ENCODE measurements at places on chromosomes 7 and 10.

GRCh38 chr10:103991393-103992128 is 24.6 kb downstream of the SLK start:
- no peak overlapping the region for H3K27ac ChIP-seq
- H3K36me3 ChIP-seq: peaks cover 15% of the 10 kb centered on the region
- H3K4me1 ChIP-seq: peaks cover 33% of the 10 kb centered on the region
- no peaks in the 10 kb centered on the region for H3K27me3 ChIP-seq
- no peak overlapping the region for H3K4me3 ChIP-seq
- no peak for DNase-seq

DNA sequence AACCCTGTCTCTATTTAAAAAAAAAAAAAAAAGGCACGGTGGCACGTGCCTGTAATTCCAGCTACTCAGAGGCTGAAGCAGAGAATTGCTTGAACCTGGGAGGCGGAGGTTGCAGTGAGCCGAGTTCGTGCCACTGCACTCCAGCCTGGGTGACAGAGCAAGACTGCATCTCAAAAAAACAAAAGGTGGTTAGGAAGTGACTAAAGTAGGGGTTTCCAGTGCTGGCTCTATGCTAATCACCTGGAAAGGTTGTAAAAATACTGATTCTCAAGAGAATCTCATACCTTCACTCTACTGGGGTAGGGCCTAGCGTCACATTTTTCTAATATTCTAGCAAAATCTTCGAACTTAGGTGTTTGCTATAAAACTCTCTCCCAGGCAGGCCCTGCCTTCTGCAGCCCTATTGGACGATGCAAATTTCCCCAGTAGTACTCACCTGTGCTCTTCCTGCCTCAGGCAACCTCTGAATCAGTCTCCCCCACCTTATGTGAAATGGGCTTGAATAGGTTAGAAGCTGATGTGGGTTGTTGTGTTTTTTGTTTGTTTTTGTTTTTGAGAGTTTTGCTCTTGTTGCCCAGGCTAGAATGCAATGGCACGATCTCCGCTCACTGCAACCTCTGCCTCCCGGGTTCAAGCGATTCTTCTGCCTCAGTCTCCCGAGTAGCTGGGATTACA is 3.5 kb downstream of the ZP3 start:
- DNase-seq: no peak
- no peaks in the 10 kb centered on the region for H3K27me3 ChIP-seq
- no peak overlapping the region for H3K4me3 ChIP-seq
- H3K36me3 ChIP-seq: no peaks in the 10 kb centered on the region
- H3K4me1 ChIP-seq: peaks cover 2% of the 10 kb centered on the region

GRCh38 chr7:20698469-20698868 is 83.0 kb downstream of the ABCB5 start:
- H3K36me3 ChIP-seq: no peaks in the 10 kb centered on the region
- no peak for DNase-seq
- H3K27ac ChIP-seq: no peak overlapping the region
- no peak overlapping the region for H3K4me3 ChIP-seq
- no peaks in the 10 kb centered on the region for H3K27me3 ChIP-seq

DNA sequence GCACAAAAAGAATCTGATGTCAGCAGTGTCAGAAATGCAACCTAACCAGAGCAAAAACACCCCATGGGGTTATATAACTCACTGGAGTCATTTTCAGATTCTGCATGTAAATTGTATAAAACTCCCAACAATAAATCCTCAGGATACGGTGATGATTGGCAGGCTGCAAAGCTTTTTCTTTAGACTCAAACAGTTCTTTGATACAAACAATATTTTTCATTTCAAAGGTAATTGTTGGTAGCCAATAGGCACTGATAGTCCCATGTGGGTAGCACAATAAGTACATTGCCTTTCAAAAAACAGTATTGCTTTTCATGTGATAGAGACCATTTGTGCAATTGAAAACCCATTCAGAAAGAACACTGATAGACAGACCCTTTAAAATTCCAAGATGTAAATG is 98.0 kb downstream of the TMEM26 start:
- H3K27me3 ChIP-seq: peaks cover 1% of the 10 kb centered on the region
- no peak overlapping the region for H3K4me3 ChIP-seq
- H3K27ac ChIP-seq: no peak overlapping the region
- no peaks in the 10 kb centered on the region for H3K4me1 ChIP-seq
- DNase-seq: no peak
- H3K36me3 ChIP-seq: no peaks in the 10 kb centered on the region

GRCh38 chr10:118020365-118020764 is 26.4 kb downstream of the RAB11FIP2 start:
- H3K36me3 ChIP-seq: peaks cover 4% of the 10 kb centered on the region
- H3K27me3 ChIP-seq: no peaks in the 10 kb centered on the region
- DNase-seq: no peak
- H3K4me3 ChIP-seq: no peak overlapping the region
- no peaks in the 10 kb centered on the region for H3K4me1 ChIP-seq
- no peak overlapping the region for H3K27ac ChIP-seq

DNA sequence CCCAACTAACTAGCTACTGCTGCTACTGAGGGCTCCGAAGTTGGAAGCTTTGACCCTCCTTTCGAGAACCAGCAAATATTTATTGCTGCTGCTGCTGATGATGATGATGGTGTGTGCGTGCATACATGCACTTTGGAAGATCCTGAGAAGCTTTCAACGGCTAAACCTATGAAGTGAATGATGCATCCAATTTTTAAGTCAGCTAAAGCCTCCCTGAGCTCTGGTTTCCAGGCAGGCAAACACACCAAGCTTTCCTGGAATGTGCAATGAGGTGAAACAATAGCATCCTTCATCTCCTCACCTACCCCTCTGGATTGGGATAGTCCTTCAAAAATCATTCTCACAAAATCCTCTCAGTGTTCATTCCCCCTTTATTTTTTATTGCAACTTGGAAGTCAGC is 13.9 kb downstream of the MACC1 start:
- H3K36me3 ChIP-seq: peaks cover 1% of the 10 kb centered on the region
- no peaks in the 10 kb centered on the region for H3K27me3 ChIP-seq
- no peak overlapping the region for H3K27ac ChIP-seq
- no peak overlapping the region for H3K4me3 ChIP-seq
- H3K4me1 ChIP-seq: peaks cover 13% of the 10 kb centered on the region
- no peak for DNase-seq

DNA sequence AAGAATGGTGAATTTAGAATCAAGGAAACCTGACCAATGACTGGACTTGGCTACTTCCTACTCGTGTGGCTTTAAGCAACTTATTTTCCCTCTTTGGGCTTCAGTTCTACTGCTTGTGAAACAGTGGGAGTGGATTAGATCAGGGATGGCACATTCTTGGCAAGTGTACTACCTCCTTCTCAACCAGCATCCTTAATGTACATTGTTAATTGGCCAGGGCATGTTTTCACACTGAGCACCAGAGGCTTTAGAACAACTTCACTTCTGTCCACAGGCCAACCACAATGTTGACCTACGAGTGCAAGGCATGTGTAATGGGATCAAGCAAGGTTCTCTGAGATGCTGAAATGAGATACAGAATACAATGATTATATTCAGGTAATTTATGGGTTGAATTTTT is 315.3 kb downstream of the ADRA2A start:
- no peaks in the 10 kb centered on the region for H3K4me1 ChIP-seq
- no peak overlapping the region for H3K4me3 ChIP-seq
- no peak for DNase-seq
- H3K27me3 ChIP-seq: peaks cover 2% of the 10 kb centered on the region
- no peaks in the 10 kb centered on the region for H3K36me3 ChIP-seq

DNA sequence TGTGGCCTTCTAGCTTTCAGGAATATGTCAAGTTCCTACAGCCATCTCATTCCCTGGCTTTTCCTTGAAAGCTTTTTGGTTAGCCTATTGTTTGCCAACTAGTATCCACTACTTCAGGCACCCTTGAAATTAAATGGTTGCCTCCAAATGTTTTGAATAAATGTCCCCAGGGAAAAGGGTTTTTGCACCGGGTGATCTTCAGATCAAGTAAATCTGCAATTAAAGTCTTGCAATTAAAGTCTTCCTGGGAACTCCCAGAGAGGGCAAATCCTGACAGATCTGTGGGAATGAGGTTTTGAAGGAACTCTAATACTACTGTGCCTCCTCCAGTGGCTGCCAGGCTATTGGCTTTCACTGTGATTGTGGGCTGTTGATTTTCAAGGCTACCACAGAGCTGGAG is 17.7 kb upstream of the ZNRF2 start:
- no peak overlapping the region for H3K27ac ChIP-seq
- no peak for DNase-seq
- H3K4me3 ChIP-seq: no peak overlapping the region
- H3K27me3 ChIP-seq: peaks cover 3% of the 10 kb centered on the region
- no peaks in the 10 kb centered on the region for H3K36me3 ChIP-seq

DNA sequence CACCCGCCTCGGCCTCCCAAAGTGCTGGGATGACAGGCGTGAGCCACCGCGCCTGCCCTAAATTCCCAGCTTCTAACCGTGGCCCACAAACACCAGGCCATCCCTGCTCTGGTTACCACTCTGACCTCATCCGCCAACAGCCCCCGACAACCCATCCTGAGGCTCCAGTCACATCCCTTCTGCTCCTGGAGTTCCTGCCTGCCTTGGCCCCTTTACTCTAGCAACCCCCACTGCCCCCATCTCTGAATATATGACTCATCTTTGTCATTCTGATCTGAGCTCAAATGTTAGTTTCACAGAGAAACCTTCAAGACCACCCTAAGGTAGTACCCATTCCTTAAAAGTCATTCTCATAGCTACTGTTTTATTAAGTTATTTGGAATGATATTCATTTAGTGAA is 26.6 kb downstream of the RHEB start:
- H3K27ac ChIP-seq: peak overlapping the region; percentile 63
- no peaks in the 10 kb centered on the region for H3K27me3 ChIP-seq
- H3K4me3 ChIP-seq: no peak overlapping the region
- H3K36me3 ChIP-seq: peaks cover 25% of the 10 kb centered on the region

GRCh38 chr7:130996205-130996832 is 262.3 kb upstream of the KLF14 start:
- no peak for DNase-seq
- no peaks in the 10 kb centered on the region for H3K27me3 ChIP-seq
- peak overlapping the region; percentile 92 for H3K27ac ChIP-seq
- peak overlapping the region; percentile 55 for H3K4me3 ChIP-seq
- H3K4me1 ChIP-seq: peaks cover 84% of the 10 kb centered on the region

DNA sequence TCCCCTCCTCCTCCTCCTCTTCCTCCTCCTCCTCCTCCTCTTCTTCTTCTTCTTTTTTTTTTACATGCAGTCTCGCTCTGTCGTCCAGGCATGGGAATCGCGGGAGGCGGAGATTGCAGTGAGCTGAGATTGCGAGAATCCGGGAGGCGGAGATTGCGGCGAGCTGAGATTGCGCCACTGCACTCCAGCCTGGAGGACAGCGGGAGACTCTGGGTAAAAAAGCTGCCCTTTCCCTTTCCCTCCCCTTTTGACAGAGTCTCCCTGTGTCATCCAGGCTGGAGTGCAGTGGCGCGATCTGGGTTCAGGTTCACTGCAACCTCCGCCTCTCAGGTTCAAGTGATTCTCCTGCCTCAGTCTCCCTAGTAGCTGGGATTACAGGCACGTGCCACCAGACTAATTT is 168.1 kb upstream of the MALRD1 start:
- no peak overlapping the region for H3K4me3 ChIP-seq
- H3K27ac ChIP-seq: no peak overlapping the region
- DNase-seq: no peak
- H3K4me1 ChIP-seq: no peaks in the 10 kb centered on the region
- no peaks in the 10 kb centered on the region for H3K27me3 ChIP-seq
- no peaks in the 10 kb centered on the region for H3K36me3 ChIP-seq

DNA sequence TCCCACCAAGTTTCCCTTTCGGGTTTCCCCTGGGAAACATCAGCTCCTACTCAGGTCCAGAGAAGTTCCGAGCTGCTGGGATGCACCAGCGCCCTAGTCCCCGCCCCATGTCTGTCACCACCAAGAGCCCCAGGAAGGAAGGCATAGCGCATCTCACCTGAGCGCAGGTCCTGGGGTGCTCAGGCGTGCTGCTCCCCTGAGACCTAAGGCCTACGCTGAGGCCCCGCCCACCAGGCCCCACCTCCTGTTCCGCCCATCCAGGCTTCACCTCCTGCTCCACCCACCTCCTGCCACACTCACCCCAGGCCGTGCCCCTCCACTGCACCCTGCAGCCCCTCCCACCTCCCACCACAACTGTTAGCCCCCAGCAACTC is 1.2 kb upstream of the TFR2 start:
- H3K4me3 ChIP-seq: no peak overlapping the region
- H3K27me3 ChIP-seq: peaks cover 5% of the 10 kb centered on the region
- peak; percentile 39 for DNase-seq
- no peak overlapping the region for H3K27ac ChIP-seq
- no peaks in the 10 kb centered on the region for H3K36me3 ChIP-seq
- no peaks in the 10 kb centered on the region for H3K4me1 ChIP-seq

DNA sequence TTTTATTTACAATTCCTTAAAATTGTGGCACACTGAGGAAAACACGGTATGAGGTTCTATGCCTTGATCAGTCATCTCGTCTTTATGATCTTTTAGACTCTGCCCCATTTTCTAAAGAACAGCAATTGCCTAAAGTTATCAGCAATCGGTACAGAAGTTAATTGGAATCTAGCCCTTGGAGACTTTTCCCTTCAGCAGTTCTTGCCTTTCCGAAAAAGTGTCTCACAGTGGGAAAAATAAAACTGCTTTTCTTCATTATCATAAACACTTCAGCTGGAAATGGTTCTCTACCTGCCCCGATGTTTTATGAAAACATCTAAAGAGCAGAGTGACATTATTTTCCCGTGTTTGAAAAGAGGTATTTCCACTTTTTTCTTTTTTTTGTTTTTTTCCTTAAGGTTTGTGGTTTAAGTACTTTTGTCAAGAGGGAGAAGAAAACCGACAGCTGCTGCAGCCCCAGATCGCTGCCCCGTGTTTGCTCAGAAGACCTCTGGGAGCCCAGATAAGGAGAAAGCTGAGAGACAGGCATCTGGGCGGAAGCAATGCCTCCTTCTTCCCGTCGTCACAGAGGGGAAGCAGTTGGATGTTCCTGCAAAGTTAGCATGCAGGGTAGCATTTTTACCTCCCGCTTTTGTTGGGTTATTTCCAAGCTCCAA is 149.7 kb downstream of the FRMD4A start:
- no peak overlapping the region for H3K27ac ChIP-seq
- H3K36me3 ChIP-seq: peaks cover 3% of the 10 kb centered on the region
- H3K4me3 ChIP-seq: no peak overlapping the region
- H3K27me3 ChIP-seq: peaks cover 58% of the 10 kb centered on the region
- DNase-seq: no peak

DNA sequence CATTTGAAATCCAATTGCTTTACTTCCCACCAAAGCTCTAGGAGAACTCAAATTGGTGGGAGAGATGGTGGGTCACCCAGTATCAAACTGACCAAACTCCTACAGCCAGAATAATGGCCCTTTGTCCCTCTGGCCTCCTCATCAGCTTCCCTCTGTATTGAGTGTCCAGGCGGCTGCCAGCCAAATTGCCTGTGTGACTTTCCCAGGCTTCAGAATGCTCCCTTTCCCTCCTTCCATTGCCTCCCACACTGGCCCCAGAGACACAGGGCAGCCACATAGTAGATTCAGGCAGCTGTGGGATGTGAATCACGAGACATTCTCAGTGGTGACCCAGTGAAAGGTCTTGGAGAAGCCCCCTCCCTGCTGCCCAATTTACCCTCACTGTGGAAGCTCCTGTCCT is 12.7 kb upstream of the VDAC2 start:
- no peak overlapping the region for H3K27ac ChIP-seq
- no peaks in the 10 kb centered on the region for H3K27me3 ChIP-seq
- no peaks in the 10 kb centered on the region for H3K36me3 ChIP-seq
- no peak overlapping the region for H3K4me3 ChIP-seq

- no peak for DNase-seq
- H3K4me1 ChIP-seq: peaks cover 8% of the 10 kb centered on the region
- no peak overlapping the region for H3K4me3 ChIP-seq
- H3K27ac ChIP-seq: no peak overlapping the region
- H3K36me3 ChIP-seq: no peaks in the 10 kb centered on the region
Observed at GRCh38 chr10:1674501-1674900, 62.8 kb downstream of the ADARB2 start.

GRCh38 chr7:17329440-17329839 is 31.0 kb downstream of the AHR start:
- no peak for DNase-seq
- no peaks in the 10 kb centered on the region for H3K4me1 ChIP-seq
- H3K27me3 ChIP-seq: no peaks in the 10 kb centered on the region
- peaks cover 39% of the 10 kb centered on the region for H3K36me3 ChIP-seq

All from activated naive CD8-positive, alpha-beta T cell treated with anti-CD3 and anti-CD28 coated beads, Interleukin-2, amount 50 U/mL, for 24 hours (primary cell).